ENCODE measurements at places on chromosomes 3 and 15.

GRCh38 chr3:44125882-44126281 is 115.8 kb upstream of the TOPAZ1 start:
- no peak for DNase-seq

DNA sequence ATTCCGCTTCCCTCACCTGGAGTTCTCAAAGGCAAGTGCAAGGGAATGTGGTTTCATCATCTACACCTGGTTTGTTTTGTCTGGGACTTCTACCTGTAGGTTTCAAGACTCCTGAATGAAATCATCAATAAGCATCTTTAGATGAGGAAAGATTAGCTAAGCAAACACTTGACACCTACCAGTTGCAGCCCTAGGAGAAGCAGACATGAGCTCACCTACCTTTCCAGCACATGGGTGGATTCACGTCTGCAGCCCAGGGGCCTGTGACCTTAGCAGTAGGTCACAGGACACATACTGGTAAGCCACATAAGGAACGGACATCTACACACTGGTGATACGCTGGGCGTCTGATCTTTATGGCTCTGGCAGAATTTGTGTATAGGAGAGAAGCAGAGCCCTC is 26.7 kb downstream of the SLCO2A1 start:
- DNase-seq, result no peak

- no peak for DNase-seq
Observed at GRCh38 chr3:52469001-52469400, 13.6 kb downstream of the NISCH start.

- DNase-seq, result no peak
Observed at GRCh38 chr3:59816312-59816711, 766.5 kb upstream of the CFAP20DC start.

DNA sequence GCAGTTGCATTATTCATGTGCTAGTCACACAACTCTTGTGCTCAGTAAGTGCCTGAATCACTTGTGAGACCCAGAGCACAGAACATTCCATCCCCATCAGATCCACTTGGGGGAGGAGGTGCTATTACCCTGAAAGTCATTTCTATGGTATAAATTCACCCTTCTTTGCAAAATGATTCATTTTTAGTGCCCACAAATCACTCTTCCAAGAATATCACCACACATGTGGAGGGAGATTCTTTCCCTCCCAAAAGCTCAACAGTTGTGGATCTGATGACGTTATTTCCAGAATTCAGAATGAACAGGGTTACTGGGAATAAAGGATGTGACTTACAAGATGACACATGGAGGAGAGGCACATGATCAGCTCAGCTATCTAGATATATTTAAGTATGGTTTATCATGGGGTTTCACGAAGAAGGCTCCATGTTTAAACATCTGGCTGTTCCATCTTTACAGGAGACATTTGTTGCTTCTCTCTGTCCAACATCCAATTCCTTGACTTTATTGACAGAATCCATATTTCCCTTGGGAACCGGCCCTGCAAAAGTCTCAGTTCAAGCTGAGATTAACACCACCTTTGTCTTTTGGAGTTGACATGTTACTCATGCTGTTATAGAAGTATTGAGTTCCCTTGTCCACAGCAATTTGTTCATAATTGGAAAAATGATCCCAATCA is 214.2 kb upstream of the PROK2 start:
- DNase-seq, result no peak

Measured in nucleus accumbens (tissue), 56 donors.